ENCODE measurements at places on chromosomes 2 and 18.

GRCh38 chr2:9004338-9005204, 1.1 kb upstream of the MBOAT2 start:
- no peak for DNase-seq

DNA sequence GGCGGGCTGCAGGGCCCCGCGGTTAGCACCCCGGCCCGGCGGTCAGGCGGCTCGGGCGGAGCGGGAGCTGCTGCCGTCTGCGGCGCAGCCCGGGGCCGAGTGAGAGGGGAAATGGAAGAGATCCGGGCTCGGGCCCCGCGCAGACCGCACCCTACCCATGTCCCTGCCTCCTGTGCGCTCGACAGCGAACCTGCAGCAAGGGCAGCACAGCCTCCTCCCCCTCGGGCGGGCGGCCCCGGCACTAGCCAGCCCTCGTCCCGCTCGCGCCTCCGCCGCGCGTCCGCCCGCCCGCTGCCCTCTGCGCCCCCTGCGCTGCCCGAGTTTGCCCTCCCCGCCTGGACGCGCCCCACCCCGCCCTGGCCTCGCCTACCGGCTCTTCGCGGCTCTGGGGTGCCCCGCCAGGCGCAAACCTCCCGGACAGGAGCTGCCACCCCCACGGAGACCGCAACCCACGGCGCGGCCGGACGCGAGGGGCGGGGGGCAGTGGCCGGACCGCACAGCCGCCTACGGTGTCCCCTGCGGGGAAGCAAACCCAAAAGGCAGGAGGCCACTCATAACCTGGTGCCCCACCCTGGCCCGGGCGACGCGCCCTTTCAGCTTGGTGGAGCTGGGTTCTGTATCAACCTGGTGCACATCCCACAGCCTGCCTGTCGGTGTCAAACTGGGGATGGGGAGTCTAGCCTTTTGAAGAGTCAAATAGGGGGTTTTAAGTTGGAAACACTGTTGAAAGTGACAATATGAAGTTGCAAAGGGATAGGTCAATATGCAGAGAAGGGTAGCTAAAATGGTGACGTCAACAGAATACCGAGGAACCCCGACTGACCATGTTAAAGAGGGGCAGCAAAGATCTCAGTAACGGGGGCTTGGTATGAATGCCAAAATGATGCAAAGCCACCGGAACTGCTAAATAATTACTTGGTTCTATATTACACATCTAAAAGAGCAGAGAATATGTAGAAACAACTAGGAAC, at the start of gene IHH:
Gene IHH (minus strand): TSS at position 101 of the 971 bp plus-strand sequence. CDS start 454 bp downstream, outside the sequence.
- DNase-seq = no peak

- no peak for DNase-seq
These were observed 59.7 kb downstream of the VAPA start for GRCh38 chr18:9973470-9973869.

GRCh38 chr2:101120124-101120996, 30.8 kb downstream of the TBC1D8 start:
- no peak for DNase-seq

GRCh38 chr18:10315522-10315921, 138.9 kb upstream of the APCDD1 start:
- no peak for DNase-seq

GRCh38 chr2:33437815-33438214, 38.6 kb upstream of the RASGRP3 start:
- no peak for DNase-seq

DNA sequence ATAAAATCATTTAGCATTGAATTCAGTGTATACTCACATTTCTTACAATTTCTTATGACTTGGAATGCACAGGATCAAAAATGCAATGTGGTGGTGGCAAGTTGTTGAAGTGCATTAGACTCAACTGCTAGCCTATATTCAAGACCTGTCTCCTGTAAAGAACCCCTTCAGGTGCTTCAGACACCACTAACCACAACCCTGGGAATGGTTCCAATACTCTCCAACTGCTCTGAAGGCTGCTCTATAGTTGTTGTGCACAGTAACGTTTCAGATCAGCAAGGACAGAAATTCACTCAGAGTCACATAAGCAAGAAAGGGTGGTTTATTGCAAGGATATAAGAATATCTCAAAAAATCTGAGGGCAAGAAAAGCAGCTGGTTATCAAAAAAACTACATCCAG, 6.5 kb downstream of the GKN1 start:
- DNase-seq = no peak

- DNase-seq = no peak
These were observed 138.3 kb downstream of the CDH20 start for GRCh38 chr18:61471541-61471940.

Data from NCI-H1092 (cell line).